Testis (tissue), 5 donors: ENCODE measurements at places on chromosomes 4 and X. TPM values are rescaled to one million over a fixed set of nuclear protein-coding genes. Genes with fewer than 3 reads are reported as not detected.

The CCSER1 gene
- total RNA-seq = 82.8 TPM

The OGT gene
- 113 TPM for total RNA-seq

The DMP1 gene
- 0.37 TPM for total RNA-seq

The MSX1 gene
- 0.99 TPM for total RNA-seq

The FABP2 gene
- total RNA-seq = not detected

The ATP1B4 gene
- total RNA-seq = not detected

The FGA gene
- total RNA-seq = 1.1 TPM

The DGKQ gene
- 22.7 TPM for total RNA-seq

The REELD1 gene
- total RNA-seq = 1.3 TPM

GRCh38 chr4:85928775-85929591 lies 430.9 kb downstream of the MAPK10 start:
- H3K36me3 ChIP-seq = no peaks in the 10 kb centered on the region
- H3K4me1 ChIP-seq = no peaks in the 10 kb centered on the region
- no peak overlapping the region for H3K27ac ChIP-seq

DNA sequence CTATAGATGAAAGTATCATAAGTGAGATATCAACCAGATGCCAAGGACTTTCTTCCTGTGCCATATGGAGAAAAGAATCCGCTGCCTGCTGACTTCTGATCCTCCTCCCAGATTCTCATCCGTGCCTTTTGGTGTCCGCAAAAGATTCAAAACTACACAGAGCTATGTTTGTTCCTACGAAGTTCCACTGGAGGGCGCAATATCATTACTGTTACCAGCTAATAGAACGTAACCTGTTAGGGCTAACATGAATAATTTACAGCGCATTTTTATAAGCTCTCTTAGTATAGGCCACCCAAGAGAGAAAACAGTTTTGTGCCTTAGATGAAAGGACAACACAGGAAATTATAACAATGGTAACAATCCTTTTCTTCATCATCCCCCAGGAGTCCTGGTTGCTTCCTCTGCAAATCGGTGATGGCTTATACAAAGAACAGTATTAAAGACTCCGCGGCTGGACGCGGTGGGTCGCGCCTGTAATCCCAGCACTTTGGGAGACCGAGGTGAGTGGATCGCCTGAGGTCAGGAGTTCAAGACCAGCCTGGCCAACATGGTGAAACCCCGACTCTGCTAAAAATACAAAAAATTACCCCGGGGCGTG lies 22.8 kb upstream of the CENPVL3 start:
- H3K27ac ChIP-seq = no peak overlapping the region
- no peaks in the 10 kb centered on the region for H3K27me3 ChIP-seq
- DNase-seq = peak; percentile 47
- H3K36me3 ChIP-seq = no peaks in the 10 kb centered on the region
- H3K4me1 ChIP-seq = no peaks in the 10 kb centered on the region

GRCh38 chr4:177696438-177696966 lies 254.3 kb upstream of the AGA start:
- H3K4me1 ChIP-seq = no peaks in the 10 kb centered on the region
- no peaks in the 10 kb centered on the region for H3K27me3 ChIP-seq
- no peak overlapping the region for H3K27ac ChIP-seq
- no peak for DNase-seq
- no peaks in the 10 kb centered on the region for H3K36me3 ChIP-seq
- no peak overlapping the region for H3K4me3 ChIP-seq

GRCh38 chr4:173056710-173057109 lies 111.9 kb upstream of the GALNT7 start:
- H3K36me3 ChIP-seq = no peaks in the 10 kb centered on the region
- H3K27ac ChIP-seq = no peak overlapping the region
- no peaks in the 10 kb centered on the region for H3K4me1 ChIP-seq
- no peaks in the 10 kb centered on the region for H3K27me3 ChIP-seq

- H3K4me1 ChIP-seq = no peaks in the 10 kb centered on the region
- no peak for DNase-seq
- H3K27ac ChIP-seq = no peak overlapping the region
- H3K4me3 ChIP-seq = no peak overlapping the region
Measured at GRCh38 chr4:184142121-184143000, 75.3 kb downstream of the ENPP6 start.

DNA sequence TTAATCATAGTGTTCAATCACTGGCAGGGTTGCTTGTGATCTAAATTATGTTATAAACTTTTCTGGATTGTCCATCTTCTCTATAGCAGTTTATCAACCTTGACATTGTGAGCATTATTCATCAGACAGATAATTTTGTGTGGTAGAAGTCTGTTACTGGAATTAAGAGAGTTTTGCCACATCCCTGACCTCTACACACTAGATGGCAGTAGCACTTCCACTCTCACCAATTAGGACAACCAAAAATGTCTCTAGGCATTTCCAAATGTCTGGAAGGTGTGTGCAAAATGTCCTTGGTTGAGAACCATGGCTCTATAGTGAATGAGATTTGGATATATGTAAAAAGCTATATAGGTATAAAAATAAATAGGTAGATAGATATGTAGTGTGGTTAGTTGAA lies 324.1 kb upstream of the FAM47C start:
- no peaks in the 10 kb centered on the region for H3K4me1 ChIP-seq
- no peaks in the 10 kb centered on the region for H3K36me3 ChIP-seq
- no peak for DNase-seq
- no peak overlapping the region for H3K27ac ChIP-seq
- H3K4me3 ChIP-seq = no peak overlapping the region

DNA sequence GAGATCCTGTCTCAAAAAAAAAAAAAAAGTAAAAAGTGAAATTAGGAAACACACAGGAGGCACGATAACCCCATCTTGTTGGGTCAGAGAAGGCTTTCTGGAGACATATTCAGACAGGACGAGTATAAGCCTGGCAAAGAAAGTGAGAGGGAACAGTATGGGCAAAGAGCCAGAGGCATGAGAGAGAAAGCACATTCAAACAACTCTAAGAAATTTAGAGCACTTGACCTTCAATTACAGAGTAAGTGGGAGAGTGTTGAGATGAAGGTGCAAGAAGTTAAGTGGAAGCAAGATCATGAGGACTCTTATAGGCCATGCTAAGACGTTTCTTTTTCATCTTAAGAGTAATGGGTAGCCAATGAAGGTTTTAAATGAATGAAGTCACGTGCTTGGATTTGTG lies 70.4 kb downstream of the ELOVL6 start:
- no peak for DNase-seq
- no peak overlapping the region for H3K4me3 ChIP-seq
- no peaks in the 10 kb centered on the region for H3K4me1 ChIP-seq
- H3K27ac ChIP-seq = no peak overlapping the region
- no peaks in the 10 kb centered on the region for H3K27me3 ChIP-seq

DNA sequence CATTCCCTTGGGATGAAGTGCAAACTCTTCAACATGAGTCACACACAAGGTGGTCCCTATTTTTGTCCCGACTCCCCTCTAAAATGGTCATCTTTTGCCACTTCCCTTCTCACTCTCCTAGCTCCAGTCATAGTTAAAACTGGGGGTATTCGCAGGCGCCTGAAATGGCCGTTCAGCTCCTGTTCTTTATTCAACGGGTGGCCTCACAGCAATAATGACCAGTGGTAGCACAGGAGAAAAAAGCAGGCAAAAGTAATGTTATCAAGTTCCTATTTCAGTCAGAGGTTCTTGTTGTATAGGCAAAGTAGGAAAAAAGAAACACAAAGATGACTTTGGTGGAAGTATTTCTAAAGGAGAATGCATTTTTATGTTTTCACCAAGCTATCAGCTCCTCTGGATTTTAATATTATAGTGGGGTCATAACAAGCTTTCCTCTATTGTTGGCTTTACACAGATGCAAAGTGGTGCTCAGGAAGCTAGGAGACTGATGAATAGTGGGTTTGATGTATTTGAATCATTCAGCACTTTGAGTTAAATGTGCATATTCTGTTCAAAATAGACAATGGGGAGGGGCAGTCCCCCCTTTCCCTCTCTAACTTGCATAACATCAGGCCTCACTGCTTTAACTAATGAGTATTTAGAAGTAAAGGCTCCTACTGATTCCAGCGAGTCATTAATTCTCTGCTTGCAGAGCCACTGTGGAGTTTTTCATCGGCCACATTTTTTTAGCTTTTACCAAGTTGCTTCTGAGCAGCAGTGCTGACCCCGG lies 171.2 kb upstream of the NDP start:
- no peaks in the 10 kb centered on the region for H3K36me3 ChIP-seq
- H3K27me3 ChIP-seq = no peaks in the 10 kb centered on the region
- H3K4me1 ChIP-seq = no peaks in the 10 kb centered on the region
- DNase-seq = no peak

DNA sequence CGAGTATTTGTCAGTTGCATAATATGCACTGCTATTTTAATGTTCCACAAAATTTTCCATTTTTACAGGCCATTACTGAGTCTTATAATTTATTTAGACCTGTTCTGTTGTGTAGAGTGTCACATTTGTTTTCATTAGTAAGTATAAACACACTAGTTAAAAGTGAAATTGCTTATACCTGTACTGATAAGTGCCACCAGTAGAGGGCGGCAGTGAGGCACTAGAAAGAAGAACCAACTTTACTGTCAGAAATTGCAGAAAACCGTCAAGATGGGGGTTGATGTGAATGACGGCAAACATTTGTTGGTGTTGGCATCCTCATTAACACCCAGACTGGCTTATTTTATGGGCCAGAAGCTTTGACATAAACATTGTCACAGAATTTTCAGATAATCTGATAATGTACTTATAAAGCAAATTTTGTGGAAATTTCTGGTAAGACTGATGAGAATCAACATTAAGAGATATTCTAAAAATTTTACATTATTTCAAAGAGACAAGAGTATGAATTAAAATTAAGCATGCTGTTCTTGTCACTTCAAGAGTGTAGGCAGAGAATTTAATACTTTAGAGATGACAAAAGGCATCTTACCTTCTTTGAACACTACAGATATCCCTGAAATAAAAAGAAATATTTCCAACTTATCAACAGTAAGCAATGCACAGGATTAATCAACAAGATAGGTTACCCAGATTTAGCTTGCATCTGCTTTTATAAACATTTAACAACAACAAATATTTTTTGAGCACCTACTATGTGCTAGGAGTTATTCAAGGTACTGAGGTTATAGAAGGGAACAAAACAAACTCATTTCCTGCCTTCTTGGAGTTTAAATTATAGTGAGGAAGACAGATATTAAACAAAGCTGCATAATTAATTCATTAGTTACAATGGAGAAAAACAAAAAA lies 24.9 kb downstream of the ALPK1 start:
- no peaks in the 10 kb centered on the region for H3K4me1 ChIP-seq
- no peak overlapping the region for H3K4me3 ChIP-seq

DNA sequence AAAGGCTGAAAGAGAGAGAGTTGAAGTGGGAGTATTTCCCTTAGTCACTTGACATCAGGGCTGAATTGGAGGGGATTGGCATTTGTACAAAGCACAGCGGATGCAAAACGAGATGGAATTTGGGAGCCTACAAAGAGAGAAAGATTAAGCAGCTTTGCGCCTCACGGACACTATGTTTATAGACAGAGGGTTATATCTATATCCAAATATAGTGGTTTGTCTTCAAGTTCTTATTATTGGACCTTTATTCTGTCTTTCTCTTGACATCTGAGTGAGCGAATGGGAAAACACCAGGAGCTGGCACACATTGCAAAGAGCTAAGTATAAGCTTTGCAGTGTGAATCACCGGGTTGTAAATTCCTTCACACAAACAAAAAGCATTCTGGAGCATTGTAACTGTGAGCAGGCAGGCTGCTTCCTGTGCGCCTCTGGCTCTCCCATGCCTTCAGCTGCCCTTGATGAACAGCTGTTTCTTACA lies 500.2 kb downstream of the STIM2 start:
- H3K36me3 ChIP-seq = no peaks in the 10 kb centered on the region
- no peaks in the 10 kb centered on the region for H3K27me3 ChIP-seq
- no peak overlapping the region for H3K27ac ChIP-seq
- no peak for DNase-seq
- H3K4me1 ChIP-seq = no peaks in the 10 kb centered on the region

DNA sequence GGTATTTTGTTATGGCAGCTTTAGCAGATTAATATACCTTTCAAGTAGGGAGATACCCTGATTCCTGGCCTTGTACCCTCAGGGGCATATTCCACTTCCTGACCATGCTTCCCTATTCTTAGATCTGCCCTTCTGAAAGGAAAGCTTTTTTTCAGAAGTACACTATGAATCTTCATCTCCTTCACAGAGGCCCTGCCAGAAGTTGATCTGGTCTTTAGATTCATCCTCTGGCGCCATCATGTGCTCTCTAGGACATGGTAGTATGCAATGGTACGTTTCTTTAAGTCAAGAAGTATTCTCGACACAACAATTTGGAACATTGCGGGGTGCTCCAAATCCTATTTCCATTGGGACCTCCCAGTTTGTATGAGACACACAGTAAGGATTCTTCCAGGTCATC lies 39.6 kb upstream of the DIPK2B start:
- no peak overlapping the region for H3K27ac ChIP-seq
- no peaks in the 10 kb centered on the region for H3K27me3 ChIP-seq
- DNase-seq = no peak
- no peaks in the 10 kb centered on the region for H3K4me1 ChIP-seq

GRCh38 chrX:23694606-23695005 lies 27.3 kb downstream of the PRDX4 start:
- peak; percentile 82 for DNase-seq
- no peaks in the 10 kb centered on the region for H3K36me3 ChIP-seq
- no peak overlapping the region for H3K4me3 ChIP-seq
- no peaks in the 10 kb centered on the region for H3K27me3 ChIP-seq
- H3K27ac ChIP-seq = no peak overlapping the region
- no peaks in the 10 kb centered on the region for H3K4me1 ChIP-seq

GRCh38 chrX:23559975-23560374 lies 107.3 kb upstream of the PRDX4 start:
- H3K36me3 ChIP-seq = no peaks in the 10 kb centered on the region
- no peak overlapping the region for H3K4me3 ChIP-seq
- no peak overlapping the region for H3K27ac ChIP-seq
- DNase-seq = no peak

GRCh38 chr4:95289028-95289634 lies 259.6 kb downstream of the UNC5C start:
- H3K27ac ChIP-seq = no peak overlapping the region
- H3K36me3 ChIP-seq = no peaks in the 10 kb centered on the region
- DNase-seq = no peak
- H3K27me3 ChIP-seq = no peaks in the 10 kb centered on the region
- H3K4me1 ChIP-seq = no peaks in the 10 kb centered on the region

DNA sequence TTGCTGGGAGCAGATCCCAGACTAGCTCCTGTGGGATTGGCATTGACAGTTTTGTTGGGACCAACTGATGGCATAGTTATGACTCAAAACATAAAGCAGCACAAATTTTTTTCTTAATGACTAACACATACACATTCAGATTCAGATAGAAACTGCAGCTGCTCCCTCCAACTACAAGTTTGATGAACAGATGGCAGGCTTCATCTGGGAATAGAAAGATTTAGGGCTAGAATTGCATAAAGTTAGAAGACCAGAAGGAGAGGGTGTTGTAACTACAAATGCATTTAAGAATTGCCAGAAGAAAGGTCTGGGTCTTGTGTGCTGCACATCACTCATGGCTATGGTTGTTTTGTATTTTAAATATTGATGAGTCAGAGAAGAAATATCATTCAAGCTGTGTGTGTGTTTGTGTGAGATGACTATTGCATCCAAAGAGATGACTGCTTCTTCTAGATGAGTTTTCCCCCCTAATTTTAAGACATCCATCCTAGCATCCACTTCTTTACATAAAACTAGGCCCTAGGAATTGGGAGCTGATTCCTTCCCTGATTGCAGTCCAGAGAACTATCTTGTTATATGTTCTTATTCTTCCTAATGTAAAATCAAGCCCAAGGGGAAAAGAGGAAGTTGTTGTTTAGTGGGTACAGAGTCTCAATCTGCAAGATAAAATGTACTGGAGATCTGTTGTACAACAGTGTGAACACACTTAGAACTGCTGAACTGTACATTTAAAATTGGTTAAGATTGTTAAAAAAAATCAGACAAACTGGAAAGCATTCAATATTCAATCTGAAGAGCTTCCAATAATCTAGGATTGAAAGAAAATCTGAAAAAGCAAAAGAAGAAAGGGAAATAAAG lies 175.1 kb downstream of the PARM1 start:
- H3K27me3 ChIP-seq = no peaks in the 10 kb centered on the region
- no peaks in the 10 kb centered on the region for H3K36me3 ChIP-seq
- H3K4me1 ChIP-seq = no peaks in the 10 kb centered on the region
- H3K4me3 ChIP-seq = no peak overlapping the region
